GM23338 (cell line): ENCODE measurements at places on chromosomes 16 and 17. TPM values are rescaled to one million over a fixed set of nuclear protein-coding genes. Genes with fewer than 3 reads are reported as not detected.

- H3K4me3 ChIP-seq, result no peak overlapping the region
- H3K27me3 ChIP-seq, result no peaks in the 10 kb centered on the region
- no peak overlapping the region; the same call in 1 of the 2 replicates for H3K27ac ChIP-seq
- DNase-seq, result no peak
- peaks cover 37% of the 10 kb centered on the region for H3K4me1 ChIP-seq
Observed at GRCh38 chr16:75100603-75100990, 16.0 kb downstream of the LDHD start.

GRCh38 chr16:89324056-89325010, 106.8 kb downstream of the ZNF778 start:
- peaks cover 56% of the 10 kb centered on the region for H3K4me1 ChIP-seq
- no peak overlapping the region for H3K4me3 ChIP-seq
- peak overlapping the region; percentile 79 for H3K27ac ChIP-seq
- no peak for DNase-seq
- H3K36me3 ChIP-seq, result no peaks in the 10 kb centered on the region

GRCh38 chr16:70706948-70707465, 21.2 kb upstream of the MTSS2 start:
- no peak for DNase-seq
- no peaks in the 10 kb centered on the region for H3K27me3 ChIP-seq
- H3K4me1 ChIP-seq, result peaks cover 7% of the 10 kb centered on the region; the same call in 1 of the 2 replicates
- H3K27ac ChIP-seq, result peak overlapping the region; percentile 61; the same call in 1 of the 2 replicates

GRCh38 chr17:32558997-32559650, 72.3 kb downstream of the CDK5R1 start:
- no peak overlapping the region for H3K27ac ChIP-seq
- DNase-seq, result no peak
- no peaks in the 10 kb centered on the region for H3K27me3 ChIP-seq
- no peaks in the 10 kb centered on the region for H3K36me3 ChIP-seq
- no peak overlapping the region for H3K4me3 ChIP-seq

DNA sequence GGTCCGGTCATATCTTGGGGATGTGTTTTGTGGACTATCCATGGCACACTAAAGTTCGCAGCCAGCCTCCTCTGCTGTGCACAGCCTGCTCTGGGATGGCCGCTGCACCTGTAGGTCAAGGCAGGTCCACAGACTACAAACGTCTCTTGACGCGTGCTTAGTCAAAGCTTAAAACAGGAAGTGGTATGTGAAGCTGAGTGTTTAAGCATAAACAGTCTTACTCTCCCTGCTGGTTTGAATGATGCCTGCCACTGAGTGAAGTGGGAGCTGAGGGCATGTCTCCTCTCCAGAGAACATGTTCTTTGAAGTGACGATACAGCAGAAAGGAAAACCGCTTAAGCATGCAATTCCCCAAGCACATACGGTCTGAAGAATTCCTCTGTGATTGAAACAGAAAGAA, 365.6 kb downstream of the SLC39A11 start:
- no peak overlapping the region for H3K4me3 ChIP-seq
- H3K36me3 ChIP-seq, result no peaks in the 10 kb centered on the region
- DNase-seq, result no peak
- H3K27ac ChIP-seq, result no peak overlapping the region

DNA sequence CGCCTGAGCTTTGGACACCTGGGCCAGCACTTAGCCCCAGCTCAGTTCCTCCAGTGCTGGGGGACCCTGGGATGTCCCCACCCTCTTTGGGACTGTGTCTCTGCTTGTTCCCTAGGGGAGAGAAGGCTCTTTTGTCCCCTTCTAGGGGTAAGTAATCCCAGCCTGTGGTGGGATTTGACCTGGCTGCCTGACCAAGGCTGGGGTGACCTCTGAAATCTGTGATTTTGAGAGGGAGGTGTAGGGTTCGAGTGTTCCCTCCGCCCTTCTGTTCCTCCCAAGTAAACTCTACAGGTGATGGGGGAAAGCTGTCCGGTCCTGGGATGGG, 593 bp downstream of the TMEM92 start:
- peak overlapping the region; percentile 82 for H3K4me3 ChIP-seq
- peaks cover 61% of the 10 kb centered on the region for H3K4me1 ChIP-seq
- no peak for DNase-seq

DNA sequence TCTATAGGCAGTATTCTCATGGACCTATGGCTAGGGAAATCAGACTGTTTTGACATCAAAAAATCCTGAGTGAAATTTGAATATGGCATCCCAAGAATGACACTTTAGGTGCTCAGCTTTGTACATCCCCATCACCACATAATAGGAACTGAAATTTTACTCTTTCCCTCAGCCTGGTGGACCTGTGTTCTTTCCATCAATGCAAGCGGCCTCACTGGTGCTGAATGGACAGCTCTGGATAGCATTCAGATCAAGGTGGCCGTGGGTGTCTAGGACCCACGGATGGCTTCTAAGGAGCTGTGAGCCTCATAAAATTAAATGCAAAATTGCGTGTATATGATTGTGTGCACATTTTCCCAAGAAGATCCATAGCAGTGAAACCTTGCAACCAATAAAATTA, 152.6 kb downstream of the MAP2K6 start:
- no peaks in the 10 kb centered on the region for H3K36me3 ChIP-seq
- no peak overlapping the region for H3K4me3 ChIP-seq
- H3K27me3 ChIP-seq, result no peaks in the 10 kb centered on the region
- DNase-seq, result peak; percentile 41

- no peaks in the 10 kb centered on the region; the same call in 1 of the 2 replicates for H3K36me3 ChIP-seq
- H3K27me3 ChIP-seq, result no peaks in the 10 kb centered on the region
- H3K27ac ChIP-seq, result peak overlapping the region; percentile 28; the same call in 1 of the 2 replicates
- H3K4me3 ChIP-seq, result peak overlapping the region; percentile 100
- no peak for DNase-seq
Observed at GRCh38 chr17:78377858-78378224, 608 bp upstream of the PGS1 start.

- no peak overlapping the region for H3K27ac ChIP-seq
- no peaks in the 10 kb centered on the region for H3K36me3 ChIP-seq
- H3K4me3 ChIP-seq, result no peak overlapping the region
- no peak for DNase-seq
- no peaks in the 10 kb centered on the region for H3K27me3 ChIP-seq
Observed at GRCh38 chr17:29687596-29687995, 64.9 kb upstream of the CORO6 start.

- peaks cover 45% of the 10 kb centered on the region for H3K27me3 ChIP-seq
- no peaks in the 10 kb centered on the region for H3K36me3 ChIP-seq
- H3K27ac ChIP-seq, result no peak overlapping the region
- no peak for DNase-seq
- peaks cover 9% of the 10 kb centered on the region for H3K4me1 ChIP-seq
Observed at GRCh38 chr17:64783031-64783461, 120.9 kb upstream of the SMURF2 start.

GRCh38 chr16:53737552-53737951, 33.6 kb downstream of the FTO start:
- no peaks in the 10 kb centered on the region for H3K4me1 ChIP-seq
- H3K36me3 ChIP-seq, result no peaks in the 10 kb centered on the region
- no peak overlapping the region for H3K4me3 ChIP-seq
- DNase-seq, result no peak
- no peaks in the 10 kb centered on the region for H3K27me3 ChIP-seq

GRCh38 chr16:86516623-86517003, 6.3 kb downstream of the FOXF1 start:
- peaks cover 22% of the 10 kb centered on the region for H3K4me1 ChIP-seq
- no peak overlapping the region for H3K27ac ChIP-seq
- H3K36me3 ChIP-seq, result no peaks in the 10 kb centered on the region
- H3K27me3 ChIP-seq, result peaks cover 82% of the 10 kb centered on the region
- no peak for DNase-seq

GRCh38 chr16:53055541-53056391, 975 bp downstream of the CHD9 start:
- H3K27me3 ChIP-seq, result no peaks in the 10 kb centered on the region
- peaks cover 22% of the 10 kb centered on the region for H3K4me1 ChIP-seq
- peak overlapping the region; percentile 74 for H3K27ac ChIP-seq
- no peaks in the 10 kb centered on the region; the same call in 1 of the 2 replicates for H3K36me3 ChIP-seq
- peak overlapping the region; percentile 73 for H3K4me3 ChIP-seq

DNA sequence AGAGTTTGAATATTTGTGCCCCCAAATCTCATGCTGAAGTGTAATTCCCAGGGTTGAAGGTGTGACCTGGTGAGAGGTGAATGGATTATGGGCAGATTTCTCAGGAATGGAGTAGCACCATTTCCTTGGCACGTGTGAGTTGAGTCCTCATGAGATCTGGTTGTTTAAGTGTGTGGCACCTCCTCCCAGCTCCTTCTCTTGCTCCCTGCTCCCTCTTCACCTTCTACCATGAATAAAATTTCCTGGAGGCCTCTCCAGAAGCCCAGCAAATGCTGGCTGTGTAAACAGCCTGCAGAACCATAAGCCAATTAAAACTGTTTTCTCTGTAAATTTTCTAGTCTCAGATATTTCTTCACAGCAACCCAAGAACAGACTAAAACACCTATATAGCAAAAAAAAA, 12.6 kb upstream of the APOH start:
- no peak overlapping the region for H3K27ac ChIP-seq
- no peaks in the 10 kb centered on the region for H3K27me3 ChIP-seq
- no peaks in the 10 kb centered on the region for H3K4me1 ChIP-seq
- no peaks in the 10 kb centered on the region for H3K36me3 ChIP-seq

GRCh38 chr17:22692806-22693171, 1000.5 kb downstream of the KCNJ18 start:
- no peak overlapping the region for H3K4me3 ChIP-seq
- no peak overlapping the region for H3K27ac ChIP-seq
- no peaks in the 10 kb centered on the region for H3K27me3 ChIP-seq
- peaks cover 13% of the 10 kb centered on the region; the same call in 1 of the 2 replicates for H3K36me3 ChIP-seq

- H3K27ac ChIP-seq, result no peak overlapping the region
- no peak overlapping the region for H3K4me3 ChIP-seq
- no peaks in the 10 kb centered on the region for H3K36me3 ChIP-seq
- DNase-seq, result no peak
- peaks cover 5% of the 10 kb centered on the region; the same call in 1 of the 2 replicates for H3K4me1 ChIP-seq
Observed at GRCh38 chr17:9475101-9475658, 100.4 kb downstream of the STX8 start.

GRCh38 chr16:88455610-88456355, 2.7 kb downstream of the ZFPM1 start:
- no peaks in the 10 kb centered on the region for H3K36me3 ChIP-seq
- peak overlapping the region; percentile 72 for H3K4me3 ChIP-seq
- H3K27ac ChIP-seq, result no peak overlapping the region
- DNase-seq, result peak; percentile 66

DNA sequence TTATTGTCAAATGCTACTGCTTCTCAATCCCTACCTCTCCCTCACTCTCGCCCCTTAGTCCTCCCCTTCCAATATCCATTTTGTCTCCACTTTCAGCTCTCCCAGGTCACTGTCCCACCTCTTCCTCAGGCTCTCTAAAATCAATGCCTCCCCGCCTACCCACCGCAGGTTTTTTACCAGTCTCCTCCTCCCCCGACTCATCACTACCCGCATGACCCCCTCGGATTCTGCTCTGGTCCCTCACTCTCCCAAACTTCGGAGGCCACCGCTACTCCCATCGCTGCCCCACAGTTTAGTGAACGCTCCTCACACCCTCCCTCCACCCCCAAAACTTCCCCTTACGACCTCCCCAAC, 513 bp downstream of the CRLF3 start:
- DNase-seq, result no peak
- H3K27ac ChIP-seq, result peak overlapping the region; percentile 98
- H3K36me3 ChIP-seq, result no peaks in the 10 kb centered on the region
- H3K27me3 ChIP-seq, result no peaks in the 10 kb centered on the region
- H3K4me1 ChIP-seq, result peaks cover 26% of the 10 kb centered on the region

- no peak overlapping the region for H3K4me3 ChIP-seq
- DNase-seq, result peak; percentile 48
- peaks cover 8% of the 10 kb centered on the region for H3K27me3 ChIP-seq
- H3K27ac ChIP-seq, result no peak overlapping the region
Observed at GRCh38 chr17:34624767-34625383, 45.5 kb downstream of the TMEM132E start.

DNA sequence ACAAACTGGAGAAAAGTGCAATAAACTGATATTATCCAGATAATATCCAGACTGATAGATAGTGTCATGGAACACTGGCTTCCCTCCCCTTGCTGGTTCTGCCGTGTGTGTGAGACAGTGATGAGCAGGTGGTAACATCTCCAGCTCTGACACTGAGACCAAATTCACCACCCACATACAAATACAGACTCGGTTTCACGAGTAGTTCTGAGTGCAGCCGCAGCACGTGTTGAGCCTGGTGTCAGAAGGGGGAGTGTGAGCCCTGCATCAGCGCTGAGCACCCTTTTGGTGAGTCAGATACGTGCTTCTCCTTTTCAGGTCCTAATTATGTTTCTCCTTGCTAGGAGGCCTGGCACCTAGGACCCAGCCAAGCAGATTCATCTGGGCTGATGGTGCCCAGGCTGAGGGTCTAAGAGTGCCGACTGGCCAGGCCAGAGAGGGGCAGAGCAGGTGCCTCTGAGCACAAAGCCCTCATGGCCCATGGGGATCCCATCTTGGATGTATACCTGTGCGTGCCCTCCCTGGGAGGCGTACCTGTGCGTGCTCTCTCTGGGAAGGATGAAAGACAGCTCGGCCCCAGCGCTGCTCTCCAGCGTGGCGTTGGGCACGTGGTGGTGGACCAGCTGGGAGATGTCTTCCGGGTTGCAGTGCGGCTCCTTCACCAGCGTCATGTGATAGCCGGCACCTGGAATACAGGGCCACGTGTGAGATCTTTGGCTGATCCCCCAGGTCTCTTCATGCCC, 27.3 kb upstream of the RNPS1 start:
- no peaks in the 10 kb centered on the region for H3K27me3 ChIP-seq
- no peak overlapping the region for H3K27ac ChIP-seq
- no peak overlapping the region for H3K4me3 ChIP-seq

DNA sequence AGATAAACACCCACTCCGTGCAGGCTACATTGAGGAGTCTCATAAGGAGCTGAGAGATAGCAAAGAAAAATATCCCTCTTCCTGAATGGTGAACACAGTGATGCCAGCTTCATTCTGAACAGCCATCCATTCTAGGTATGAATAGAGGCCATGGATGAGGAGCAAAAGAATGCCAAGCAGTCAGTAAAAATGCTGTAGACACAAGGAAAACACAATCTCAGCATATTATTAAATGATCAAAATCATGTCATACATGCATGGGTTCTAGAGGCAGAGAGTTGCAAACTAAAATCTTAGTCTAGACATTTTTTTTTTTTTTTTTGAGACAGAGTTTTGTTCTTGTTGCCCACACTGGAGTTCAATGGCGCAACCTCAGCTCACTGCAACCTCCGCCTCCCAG, 313.0 kb downstream of the SOX9 start:
- H3K4me1 ChIP-seq, result no peaks in the 10 kb centered on the region
- H3K27me3 ChIP-seq, result no peaks in the 10 kb centered on the region
- H3K27ac ChIP-seq, result no peak overlapping the region
- no peaks in the 10 kb centered on the region for H3K36me3 ChIP-seq
- H3K4me3 ChIP-seq, result no peak overlapping the region
- DNase-seq, result no peak

Gene CCL13
- not detected in 2 replicates for polyA plus RNA-seq

Gene CRISPLD2
- polyA plus RNA-seq, result 2.1 and 2.6 TPM in 2 replicates

Gene HOXB6
- not detected in 2 replicates for polyA plus RNA-seq

Gene CDH3
- 73.6 and 78.0 TPM in 2 replicates for polyA plus RNA-seq

Gene HYDIN
- polyA plus RNA-seq, result 1.8 and 3.1 TPM in 2 replicates

Gene SHISA6
- polyA plus RNA-seq, result not detected in 2 replicates

Gene SDF2
- 40.9 and 54.6 TPM in 2 replicates for polyA plus RNA-seq

Gene SLC35G6
- 0.16 TPM in 1 of 2 replicates, not detected in the other for polyA plus RNA-seq

Gene RNF112
- 0.38 and 0.42 TPM in 2 replicates for polyA plus RNA-seq

Gene INO80E
- 66.0 and 66.2 TPM in 2 replicates for polyA plus RNA-seq
